ENCODE measurements at places on chromosomes 3 and 15.

GRCh38 chr3:52002748-52003147 lies 7.1 kb upstream of the RPL29 start:
- DNase-seq: no peak

DNA sequence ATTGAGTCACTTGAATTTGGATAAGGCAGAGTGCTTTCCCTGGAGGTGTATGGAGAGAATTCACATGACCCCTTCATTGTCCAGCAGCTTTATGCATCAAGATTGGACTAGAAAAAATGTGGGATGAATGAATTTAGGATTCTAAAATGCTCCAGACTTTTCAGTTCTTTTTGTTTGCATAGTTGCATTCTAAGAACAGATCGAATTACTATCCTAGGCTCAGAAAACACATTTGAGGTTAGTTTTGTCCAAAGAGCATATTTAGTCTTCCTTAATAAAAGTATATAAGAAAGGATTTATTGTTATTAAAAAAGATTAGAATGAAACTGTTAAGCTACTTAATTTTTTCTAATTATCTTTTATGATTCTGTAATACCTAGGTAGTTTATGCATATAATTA lies 127.4 kb downstream of the UBE2E2 start:
- no peak for DNase-seq

DNA sequence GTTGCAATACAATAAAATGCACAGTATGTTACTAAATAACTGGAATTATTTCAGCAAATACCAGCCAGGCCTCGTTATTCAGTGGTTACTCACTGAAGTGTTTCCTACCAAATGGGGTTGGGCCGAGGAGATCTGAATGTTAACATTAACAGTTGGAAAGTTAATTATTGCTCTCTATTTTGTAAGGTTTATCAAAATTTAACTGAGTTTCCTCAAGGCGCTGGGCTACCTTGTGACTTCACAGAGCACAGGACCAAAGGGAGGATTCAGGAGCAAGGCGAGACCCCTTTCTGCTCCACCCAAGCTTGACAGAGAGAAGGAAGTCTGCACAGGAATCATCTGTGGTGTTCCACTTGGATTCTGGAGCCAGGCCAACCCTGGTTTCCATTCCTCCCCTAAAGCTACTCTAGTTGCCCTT lies 21.6 kb downstream of the ADAMTS9 start:
- no peak for DNase-seq

DNA sequence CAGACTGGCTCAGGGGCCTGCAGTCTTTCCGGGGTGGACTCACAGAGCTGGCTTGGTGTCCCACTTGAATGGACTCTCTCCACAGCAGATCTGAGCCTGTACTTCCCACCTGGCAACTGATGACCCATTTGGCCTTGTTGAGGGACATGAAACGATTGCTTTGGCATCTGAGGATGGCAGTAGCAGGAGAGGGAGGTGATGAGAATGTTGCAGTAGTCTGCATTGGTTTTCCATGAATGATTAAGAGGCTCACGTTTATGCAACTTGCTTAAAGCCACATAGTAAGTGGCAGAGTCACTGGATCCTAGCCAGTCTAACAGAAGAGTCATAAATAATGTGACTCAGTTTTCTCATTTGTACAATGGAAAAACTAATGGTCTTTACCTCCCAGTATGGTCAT lies 21.9 kb downstream of the IL20RB start:
- no peak for DNase-seq

DNA sequence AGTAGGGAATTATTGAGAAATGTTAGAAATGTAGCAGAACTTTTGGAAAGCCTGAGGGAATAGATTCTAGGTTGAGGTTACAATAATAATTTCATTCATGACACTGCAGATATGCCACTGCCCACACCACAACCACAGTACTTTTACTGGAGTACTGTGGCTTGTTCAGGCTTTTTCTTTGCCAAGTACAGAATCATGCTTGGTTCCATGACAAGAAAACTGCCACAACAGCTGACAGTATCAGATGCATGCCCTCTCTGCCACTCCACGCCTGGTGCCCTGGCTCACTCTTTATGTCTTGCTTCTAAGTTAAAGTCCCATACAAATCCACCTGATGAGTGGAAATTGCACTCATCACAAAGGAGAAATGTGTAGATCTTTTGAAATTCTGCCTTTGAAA lies 398.6 kb downstream of the ZIC1 start:
- DNase-seq: no peak

GRCh38 chr3:149589332-149589731 lies 68.5 kb downstream of the WWTR1 start:
- no peak for DNase-seq

GRCh38 chr3:15955968-15956367 lies 158.2 kb upstream of the ANKRD28 start:
- no peak for DNase-seq

- no peak for DNase-seq
These were observed 28.1 kb downstream of the SNX33 start for GRCh38 chr15:75675579-75676404.

DNA sequence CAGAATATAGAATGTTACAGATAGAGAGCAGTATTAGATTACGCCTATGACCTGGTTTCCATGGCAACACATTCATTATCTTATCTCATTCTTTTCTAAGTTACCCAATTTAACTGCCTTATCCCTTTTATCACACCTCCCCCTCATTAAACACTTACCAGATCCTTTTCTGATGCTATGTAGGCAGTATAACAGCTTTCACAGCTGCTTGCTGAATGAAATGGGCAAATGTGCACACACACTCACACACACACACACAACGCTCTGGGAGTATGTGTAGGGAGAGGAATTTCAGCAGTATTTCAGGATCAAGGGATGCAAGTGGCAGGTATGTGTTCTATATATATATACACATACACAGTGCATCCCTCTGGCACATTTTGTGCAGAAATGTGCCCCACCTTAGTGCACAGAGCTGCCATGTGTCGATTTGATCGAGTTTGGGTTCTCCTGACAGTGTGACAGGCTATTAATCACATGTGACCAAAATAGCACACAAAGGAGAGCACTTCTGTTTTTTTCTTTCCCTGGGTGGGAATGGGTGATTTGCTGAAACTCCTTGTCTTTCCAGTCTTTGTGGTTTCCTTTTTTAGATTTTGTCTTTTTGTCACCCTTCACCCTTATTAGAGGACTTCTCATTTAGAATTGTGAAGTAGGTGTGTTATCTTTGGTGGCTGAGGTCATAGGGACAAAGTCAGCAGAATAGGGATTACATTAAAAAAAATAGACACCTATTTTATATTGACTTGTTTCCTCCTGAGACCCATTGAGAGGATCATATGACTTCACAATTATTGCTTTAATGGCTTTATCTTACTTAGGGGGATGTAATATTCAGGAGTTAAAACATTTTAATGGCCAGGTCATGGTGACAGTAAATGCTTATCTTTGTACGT lies 553.7 kb downstream of the PDCD6IP start:
- DNase-seq: no peak

DNA sequence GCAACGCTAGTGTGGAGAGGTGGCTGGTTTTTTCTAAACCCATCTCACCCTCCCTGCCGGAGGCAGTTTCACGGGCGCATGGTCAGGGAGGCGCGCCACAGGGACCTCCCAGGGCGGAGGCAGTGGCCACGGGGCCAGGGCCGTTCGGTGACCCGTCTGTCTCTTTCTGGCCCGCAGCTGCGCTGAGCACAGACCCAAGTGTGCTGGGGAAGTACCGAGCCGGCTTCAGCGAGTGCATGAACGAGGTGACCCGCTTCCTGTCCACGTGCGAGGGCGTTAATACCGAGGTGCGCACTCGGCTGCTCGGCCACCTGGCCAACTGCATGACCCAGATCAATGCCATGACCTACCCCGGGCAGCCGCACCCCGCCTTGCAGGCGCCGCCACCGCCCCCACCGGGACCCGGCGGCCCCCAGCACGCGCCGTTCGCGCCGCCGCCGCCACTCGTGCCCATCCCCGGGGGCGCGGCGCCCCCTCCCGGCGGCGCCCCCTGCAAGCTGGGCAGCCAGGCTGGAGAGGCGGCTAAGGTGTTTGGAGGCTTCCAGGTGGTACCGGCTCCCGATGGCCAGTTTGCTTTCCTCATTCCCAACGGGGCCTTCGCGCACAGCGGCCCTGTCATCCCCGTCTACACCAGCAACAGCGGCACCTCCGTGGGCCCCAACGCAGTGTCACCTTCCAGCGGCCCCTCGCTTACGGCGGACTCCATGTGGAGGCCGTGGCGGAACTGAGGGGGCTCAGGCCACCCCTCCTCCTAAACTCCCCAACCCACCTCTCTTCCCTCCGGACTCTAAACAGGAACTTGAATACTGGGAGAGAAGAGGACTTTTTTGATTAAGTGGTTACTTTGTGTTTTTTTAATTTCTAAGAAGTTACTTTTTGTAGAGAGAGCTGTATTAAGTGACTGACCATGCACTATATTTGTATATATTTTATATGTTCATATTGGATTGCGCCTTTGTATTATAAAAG lies 1.8 kb downstream of the HES1 start:
- DNase-seq: no peak

- no peak for DNase-seq
These were observed 13.1 kb upstream of the RAB8B start for GRCh38 chr15:63176302-63176701.

DNA sequence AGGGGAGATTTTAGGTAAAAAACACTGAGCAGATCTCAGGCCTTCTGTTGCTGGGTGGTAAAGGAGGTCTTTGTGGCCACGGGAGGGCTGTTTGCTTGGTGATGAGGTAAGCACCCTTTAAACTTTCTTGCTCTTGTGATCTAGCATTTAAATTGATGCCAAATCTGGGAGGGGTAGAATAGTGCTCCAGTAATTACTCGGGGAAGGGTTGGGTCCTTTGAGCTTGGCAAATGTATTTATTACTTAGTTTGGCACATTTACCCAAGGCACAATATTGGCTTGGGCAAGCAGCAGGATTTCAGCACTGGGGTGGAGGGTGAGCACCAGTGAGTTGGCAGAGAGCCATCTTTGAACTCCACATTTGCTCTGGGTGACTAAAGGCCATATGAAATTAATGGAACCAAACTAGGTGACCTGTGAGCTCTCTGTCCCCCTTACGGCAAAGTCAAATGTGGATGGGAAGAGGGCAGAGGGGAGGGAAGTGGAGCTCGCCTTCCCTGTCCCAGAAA lies 185.9 kb upstream of the ONECUT1 start:
- no peak for DNase-seq

- DNase-seq: no peak
These were observed 17.4 kb downstream of the PARP14 start for GRCh38 chr3:122697952-122698620.

DNA sequence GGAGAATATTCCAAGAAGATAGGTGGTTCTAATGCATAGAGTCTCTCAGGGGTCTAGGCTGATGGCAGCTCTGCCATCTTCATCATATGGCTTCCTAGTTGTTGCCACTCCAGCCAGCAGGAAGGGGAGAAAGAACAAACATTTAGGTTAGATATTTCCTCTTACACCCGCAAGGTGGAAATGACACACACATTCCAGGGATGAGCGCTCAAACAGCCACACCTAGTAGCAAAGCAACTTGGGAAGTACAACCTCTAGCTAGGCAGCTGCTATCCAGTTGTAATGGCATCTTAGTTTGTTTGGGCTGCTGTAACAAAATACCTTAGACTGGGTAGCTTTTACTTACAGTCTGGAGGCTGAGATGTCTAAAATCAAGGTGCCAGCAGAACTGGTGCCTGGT lies 51.9 kb upstream of the ADAMTSL3 start:
- DNase-seq: no peak

DNA sequence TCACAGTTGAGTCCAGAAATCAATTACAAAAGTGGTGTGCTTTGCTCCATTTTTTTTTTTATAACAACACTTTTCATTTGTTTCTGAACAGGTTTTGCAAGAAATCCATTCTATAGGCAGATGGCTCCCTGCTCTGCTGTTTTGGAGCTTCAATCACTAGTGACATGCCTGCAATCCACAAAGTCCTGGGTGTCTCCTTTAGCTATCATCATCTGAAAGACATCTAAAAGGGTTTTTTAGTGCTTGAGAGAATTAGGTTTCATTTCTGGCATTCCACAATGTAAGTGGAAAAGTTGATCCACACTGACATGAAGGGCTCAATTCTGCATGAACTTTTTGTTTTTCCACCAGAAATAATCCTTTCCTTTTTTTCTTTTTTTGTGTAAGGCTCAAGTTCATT lies 24.0 kb upstream of the MEIS2 start:
- no peak for DNase-seq

- DNase-seq: no peak
These were observed 4.6 kb downstream of the DPP8 start for GRCh38 chr15:65512807-65513416.

DNA sequence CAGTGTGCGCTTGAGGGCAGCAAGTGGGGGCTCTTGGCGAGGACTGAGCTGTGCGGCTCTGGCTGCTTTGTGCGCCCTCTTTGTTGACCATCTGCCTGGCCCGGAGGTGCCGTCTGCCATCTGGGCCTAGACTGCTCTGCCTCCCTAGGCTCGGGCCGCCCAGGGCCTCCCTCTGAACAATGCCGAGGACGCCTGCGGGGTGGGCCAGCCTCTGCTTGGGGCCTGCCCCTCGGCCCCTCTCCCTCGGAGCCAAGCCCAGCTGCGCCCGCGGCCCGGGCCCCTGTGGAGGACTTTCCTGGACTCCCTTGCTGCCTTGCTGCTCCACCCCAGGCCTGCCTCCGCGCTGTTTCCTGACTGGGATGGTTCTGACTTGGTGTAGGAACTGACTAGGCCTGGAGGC lies 31.9 kb upstream of the SPSB4 start:
- DNase-seq: no peak

GRCh38 chr3:115478359-115478758 lies 145.0 kb upstream of the GAP43 start:
- DNase-seq: no peak

- DNase-seq: no peak
These were observed 44.5 kb upstream of the MYO5C start for GRCh38 chr15:52340093-52340492.
